LoVo (cell line): ENCODE measurements at places on chromosomes 13 and 19.
A peak's percentile ranks its signal among the peaks of the same experiment; 100 is the strongest.

DNA sequence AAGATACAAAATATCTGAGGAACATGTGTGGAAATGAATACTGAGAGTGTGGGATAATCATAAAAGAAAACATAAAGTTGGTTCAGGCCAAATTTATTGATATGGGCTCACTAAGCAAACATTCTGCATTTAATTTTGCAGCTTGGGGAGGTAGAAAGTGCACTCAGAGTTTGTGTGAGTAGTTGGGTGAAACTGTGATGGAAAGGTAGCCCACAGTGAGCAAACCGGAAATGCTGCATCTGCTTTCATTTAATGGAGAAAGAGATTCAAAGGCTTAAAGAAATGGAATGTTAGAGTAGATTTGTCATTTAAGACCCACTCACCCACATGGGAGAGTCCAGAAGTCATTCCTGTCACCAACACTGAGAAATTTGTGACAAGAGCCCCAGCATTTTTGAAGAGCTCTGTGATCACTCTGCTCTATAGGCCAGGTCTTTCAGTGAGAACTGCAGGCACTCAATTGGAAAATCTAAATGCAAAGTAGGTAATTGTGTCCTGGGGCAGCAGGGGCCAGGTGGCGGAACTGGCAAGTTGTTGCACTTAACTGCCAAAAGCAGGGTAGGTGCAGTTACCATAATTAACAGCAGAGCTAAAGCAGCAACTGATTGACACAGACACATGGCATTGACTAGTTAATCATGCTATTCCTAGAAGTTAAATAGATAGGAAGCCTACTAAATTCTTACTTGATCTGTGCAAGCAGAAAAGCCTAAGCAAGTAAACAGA is 1228.3 kb upstream of the PCDH20 start:
- no peak for DNase-seq

- DNase-seq = peak; percentile 20
Measured at GRCh38 chr19:19185853-19186740, 5.9 kb downstream of the BORCS8 start.

DNA sequence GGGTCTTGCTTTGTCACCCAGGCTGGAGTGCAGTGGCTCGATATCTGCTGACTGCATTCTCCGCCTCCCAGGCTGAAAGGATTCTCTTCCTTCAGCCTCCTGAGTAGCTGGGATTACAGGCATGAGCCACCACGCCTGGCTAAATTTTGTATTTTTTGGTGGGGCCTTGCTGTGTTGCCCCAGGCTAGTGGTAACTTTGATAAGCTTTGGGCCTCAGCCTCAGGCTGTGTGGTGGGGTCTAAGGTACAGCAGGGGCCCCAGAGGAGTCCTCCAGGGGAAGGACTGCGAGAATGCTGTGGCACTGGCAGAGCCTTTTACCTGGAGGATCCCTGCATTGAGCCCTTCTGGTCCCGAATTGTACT is 7.2 kb downstream of the DOT1L start:
- no peak for DNase-seq

DNA sequence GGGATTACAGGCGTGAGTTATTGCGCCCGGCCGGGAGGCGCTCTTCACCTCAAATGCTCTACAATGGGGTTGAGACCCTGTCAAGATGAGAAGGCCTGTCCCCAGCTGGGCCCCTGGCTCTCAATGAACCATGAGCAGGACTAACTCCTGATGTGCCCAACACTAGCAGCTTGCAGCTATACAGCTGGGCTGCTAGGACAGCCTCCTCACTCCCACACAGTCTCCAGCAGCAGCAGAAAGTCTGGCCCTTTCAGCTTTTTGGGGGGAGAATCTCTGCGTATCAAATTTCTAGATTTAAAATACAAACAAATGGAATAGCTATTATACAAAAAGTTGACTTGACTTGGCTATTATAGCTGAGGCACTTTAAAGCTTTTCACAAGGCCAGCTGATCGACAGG is 30.2 kb downstream of the TMTC4 start:
- DNase-seq = no peak

DNA sequence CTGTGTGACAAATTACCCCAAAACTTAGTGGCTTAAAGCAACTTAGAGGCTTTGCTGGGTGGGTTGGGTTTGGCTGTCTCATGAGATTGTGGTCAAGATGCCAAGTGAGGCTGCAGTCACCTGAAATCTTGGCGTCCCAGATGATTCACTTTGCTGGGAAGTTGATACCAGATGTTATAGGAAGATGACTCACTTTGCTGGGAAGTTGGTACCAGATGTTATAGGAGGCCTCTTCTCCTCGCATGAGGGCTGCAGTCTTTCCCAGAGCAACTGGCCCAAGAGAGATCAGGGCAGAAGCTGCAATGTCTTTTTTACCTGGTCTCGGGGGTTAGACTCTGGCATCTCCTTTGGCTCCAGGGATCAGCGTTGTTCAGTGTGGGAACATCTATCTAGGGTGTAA is 16.8 kb downstream of the TEX29 start:
- no peak for DNase-seq

- no peak for DNase-seq
Measured at GRCh38 chr13:74555651-74556420, 421.6 kb upstream of the KLF12 start.

GRCh38 chr19:40356681-40357595 is 8.4 kb downstream of the PLD3 start:
- DNase-seq = no peak

- peak; percentile 9 for DNase-seq
Measured at GRCh38 chr19:40392894-40393517, 3.0 kb upstream of the HIPK4 start.

GRCh38 chr13:112103961-112104880 is 37.3 kb downstream of the SOX1 start:
- DNase-seq = no peak

- DNase-seq = no peak
Measured at GRCh38 chr13:68808456-68808855, 1299.2 kb upstream of the ATXN8OS start.
